Transverse colon (tissue), 4 donors: ENCODE measurements at places on chromosomes 11 and 22. TPM values are rescaled to one million over a fixed set of nuclear protein-coding genes. Genes with fewer than 3 reads are reported as not detected.

Gene SCN4B
- 0.41 TPM for total RNA-seq

Gene PLEKHB1
- total RNA-seq: 7.2 TPM

Gene GRM5
- total RNA-seq: not detected

Gene ATM
- 75.6 TPM for total RNA-seq

Gene XKR3
- total RNA-seq: not detected

Gene UCP3
- total RNA-seq: 1.3 TPM

Gene TMEM191B
- 4.2 TPM for total RNA-seq

Gene MMP8
- not detected for total RNA-seq

Gene FREY1
- total RNA-seq: not detected

DNA sequence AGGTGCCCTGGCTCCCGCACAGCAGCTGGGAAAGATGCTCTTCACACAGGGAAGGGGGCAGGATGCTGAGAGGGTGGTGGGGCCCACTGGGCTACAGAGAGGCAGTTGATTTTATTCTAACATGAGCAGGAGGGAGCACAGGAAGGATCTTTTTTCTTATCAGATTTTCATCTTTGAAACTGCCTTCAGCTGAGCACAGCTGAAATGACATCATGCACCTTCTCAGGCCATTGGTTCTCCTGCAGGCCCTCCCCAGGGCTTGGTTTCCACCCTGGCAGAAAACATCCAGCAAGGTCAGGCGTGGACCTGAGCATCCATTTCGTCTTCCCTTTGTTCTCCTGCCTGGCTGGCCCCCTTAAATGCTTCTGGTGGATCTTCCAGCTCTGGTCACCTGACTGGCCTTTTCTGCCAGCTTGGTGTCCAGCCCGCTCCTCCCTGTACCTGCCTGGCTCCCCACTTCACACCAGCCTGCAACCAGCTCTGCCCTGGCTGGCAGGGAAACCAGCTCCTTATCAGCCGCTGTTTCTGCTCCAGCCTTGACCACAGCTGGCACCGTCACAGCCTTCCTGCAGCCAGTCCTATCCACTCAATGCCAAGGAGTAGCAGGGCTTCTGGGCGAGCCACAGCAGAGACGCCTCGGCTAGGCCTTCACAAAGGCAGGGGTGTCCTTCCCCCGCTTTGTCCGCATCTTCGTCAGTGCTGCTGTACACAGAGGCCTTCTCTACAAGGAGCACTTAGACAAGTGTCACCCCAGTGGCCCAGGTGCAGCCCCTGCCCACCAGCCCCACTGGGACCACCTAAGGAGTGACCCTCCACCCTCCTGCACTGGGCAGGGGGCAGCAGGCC lies 36.5 kb downstream of the TOM1 start:
- no peak for DNase-seq

GRCh38 chr22:27381960-27382742 lies 419.4 kb downstream of the MN1 start:
- DNase-seq: no peak

GRCh38 chr22:28252539-28252938 lies 333.5 kb upstream of the PITPNB start:
- no peak for DNase-seq

GRCh38 chr22:20128902-20129746 lies 2.5 kb upstream of the ZDHHC8 start:
- DNase-seq: peak; percentile 38

GRCh38 chr11:17609291-17610084 lies 62.4 kb downstream of the OTOG start:
- no peak for DNase-seq

DNA sequence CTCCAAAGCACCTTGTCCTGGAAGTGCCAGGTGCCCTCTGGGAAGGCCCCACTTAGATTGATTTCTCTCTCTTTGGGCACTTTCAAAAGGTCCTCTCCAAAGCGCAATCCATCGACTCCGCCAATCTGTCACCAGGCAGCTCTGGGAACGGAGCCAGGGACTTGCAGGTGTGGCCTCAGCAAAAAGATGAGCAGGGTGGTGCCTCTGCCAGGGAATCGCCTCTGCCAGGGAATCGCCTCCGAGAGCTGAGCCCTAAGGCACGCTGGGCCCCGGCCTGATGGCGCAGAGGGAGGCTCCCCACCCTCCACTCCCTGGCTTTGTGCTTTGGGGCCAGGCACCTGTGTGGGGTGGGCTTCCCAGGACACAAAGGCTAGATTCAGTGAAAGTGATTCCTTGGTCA lies 1391.3 kb downstream of the TBC1D22A start:
- peak; percentile 59 for DNase-seq

DNA sequence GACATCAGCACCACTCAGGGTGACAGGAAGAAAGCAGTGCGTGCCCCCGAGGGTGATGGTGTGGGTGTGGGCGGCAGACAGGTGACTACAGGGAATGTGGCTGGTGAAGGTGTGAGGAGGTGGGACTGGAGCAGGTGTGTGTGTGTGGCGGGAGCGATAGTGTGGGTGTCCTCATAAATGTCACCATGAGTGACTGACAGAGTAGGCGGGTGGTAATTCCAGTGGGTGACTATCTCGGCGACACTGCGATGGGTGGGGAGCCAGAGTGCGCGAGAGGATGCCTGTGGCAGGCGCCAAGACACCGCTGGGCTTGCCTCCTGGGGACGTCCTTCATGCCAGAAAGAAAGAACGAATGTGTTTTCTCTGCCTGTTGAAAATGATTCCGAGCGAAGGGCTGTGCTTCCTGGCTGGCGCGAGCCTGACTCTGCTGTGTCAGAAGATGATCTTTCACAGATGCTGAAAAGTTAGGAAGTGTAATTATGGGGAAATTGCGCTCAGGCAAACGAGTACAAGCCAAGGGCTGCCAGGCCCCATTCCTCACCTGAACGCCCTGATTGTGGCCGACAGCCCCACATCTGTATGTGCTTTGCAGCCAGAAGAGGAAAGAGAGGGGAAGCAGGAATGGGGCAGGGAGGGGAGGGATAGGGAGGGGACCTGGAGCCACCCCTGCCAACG lies 98.8 kb upstream of the CD82 start:
- no peak for DNase-seq

- no peak for DNase-seq
These were observed 3.6 kb downstream of the INCENP start for GRCh38 chr11:62127426-62127825.

DNA sequence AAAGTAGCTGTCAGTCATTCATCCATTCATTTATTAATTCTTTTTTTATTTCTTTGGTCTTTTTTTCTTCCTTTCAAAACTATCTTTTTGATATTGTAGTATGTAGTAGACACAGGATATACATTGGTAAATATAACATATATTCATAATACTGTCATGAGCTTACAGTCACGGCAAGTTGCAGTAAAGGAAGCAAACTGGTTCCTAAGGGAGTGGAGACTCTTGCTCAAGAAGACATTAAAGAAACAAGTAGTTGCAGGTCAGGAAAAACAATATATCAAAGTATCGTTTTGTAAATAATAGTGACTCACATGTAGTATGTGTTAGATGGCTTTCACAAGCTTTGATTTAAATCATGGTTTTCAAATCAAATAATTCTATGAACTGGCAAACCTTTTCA lies 7.5 kb downstream of the OR5AR1 start:
- no peak for DNase-seq

DNA sequence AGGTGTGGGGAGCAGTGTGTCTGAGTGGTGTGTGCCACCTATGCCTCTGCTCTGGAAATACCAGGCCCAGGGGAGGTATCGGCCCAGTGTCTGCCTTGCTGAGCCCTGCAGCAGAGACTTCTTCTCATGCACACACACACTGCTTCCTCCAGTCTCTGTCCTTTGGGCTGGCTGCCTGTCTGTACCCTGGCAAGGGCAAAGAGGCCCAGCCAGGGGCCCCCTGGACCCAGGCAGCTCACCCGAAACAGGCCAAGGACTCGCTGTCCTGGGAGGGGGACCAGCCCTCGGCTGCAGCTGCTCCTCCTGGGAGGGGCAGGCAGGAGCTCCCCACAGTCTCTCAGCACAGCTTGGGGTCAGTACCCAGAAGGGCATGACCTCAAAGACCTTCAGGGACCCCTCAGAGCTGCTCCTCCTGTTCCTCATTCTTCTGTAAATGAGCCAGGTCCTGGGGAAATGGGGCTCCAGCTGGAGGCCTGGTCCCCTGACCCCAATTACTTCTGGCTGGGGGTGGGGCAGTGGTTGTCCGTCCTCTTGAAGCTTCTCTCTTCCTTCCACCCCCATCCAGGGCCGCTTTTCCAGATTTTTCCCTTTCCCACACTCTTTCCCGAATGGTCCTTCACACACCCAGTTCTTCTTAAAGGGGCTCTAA lies 24.5 kb upstream of the ALX4 start:
- no peak for DNase-seq

GRCh38 chr11:25183411-25183810 lies 686.6 kb downstream of the LUZP2 start:
- no peak for DNase-seq

- DNase-seq: peak; percentile 53
These were observed 2.0 kb downstream of the KDM2A start for GRCh38 chr11:67120881-67121710.

GRCh38 chr11:106152824-106153223 lies 75.4 kb downstream of the AASDHPPT start:
- no peak for DNase-seq

DNA sequence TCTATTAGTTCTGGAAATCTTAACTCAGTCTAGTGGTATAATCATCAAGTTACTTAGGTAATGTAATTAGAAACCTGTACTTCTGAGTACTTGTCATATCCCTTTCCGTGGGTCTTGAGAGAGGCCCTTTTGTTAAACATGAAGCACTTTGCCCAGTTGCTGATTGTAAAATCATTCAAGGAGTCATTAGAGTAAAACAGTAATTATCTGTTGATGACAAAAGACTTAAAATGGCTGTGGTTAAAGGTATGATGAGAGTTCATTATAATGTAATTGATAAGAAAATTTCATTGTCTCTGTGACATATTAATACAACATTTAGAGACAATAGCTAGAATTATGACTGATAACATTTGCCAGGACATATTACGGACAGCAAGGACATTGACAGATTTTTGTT lies 34.3 kb downstream of the PRR5L start:
- no peak for DNase-seq

DNA sequence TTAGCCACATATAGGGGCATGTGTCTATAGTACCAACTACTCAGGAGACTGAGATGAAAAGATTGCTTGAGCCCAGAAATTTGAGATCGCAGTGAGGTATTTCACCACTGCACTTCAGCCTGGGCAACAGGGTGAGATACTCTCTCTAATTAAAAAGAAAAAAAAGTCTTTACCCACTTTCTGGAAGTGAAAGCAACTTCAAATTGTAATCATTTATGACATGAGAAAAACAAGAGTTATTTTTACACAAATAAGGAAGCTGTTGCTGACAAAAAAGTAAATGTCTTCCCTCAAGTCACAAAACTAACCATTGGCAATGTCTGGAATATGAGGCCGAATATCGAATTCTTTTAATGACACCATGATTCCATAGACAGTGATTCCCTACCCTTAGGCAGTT lies 71.4 kb downstream of the GLYATL1 start:
- DNase-seq: no peak

DNA sequence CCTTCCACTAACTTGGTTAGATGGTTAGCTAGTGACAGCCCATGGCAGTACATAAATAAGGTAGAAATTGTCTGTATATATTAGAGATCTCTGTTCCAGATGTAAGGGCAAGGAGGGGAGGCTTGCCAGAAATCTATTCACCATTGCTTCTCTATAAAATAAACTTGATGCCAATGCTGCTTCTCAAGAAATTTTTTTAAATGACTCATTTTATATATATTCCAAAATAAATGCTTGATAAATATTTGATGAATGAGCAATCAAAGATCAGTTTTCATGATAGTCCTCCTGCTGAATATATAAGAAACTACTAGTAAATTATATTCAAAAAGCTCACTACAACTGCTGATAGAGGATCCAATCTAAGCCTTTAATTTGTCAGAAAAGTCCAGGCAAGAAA lies 710.6 kb upstream of the CCDC179 start:
- no peak for DNase-seq
